ENCODE measurements at places on chromosomes 2 and 18.

- no peak for DNase-seq
- no peaks in the 10 kb centered on the region for H3K27me3 ChIP-seq
- H3K36me3 ChIP-seq = no peaks in the 10 kb centered on the region
Measured at GRCh38 chr2:142048581-142048980, 82.2 kb downstream of the LRP1B start.

DNA sequence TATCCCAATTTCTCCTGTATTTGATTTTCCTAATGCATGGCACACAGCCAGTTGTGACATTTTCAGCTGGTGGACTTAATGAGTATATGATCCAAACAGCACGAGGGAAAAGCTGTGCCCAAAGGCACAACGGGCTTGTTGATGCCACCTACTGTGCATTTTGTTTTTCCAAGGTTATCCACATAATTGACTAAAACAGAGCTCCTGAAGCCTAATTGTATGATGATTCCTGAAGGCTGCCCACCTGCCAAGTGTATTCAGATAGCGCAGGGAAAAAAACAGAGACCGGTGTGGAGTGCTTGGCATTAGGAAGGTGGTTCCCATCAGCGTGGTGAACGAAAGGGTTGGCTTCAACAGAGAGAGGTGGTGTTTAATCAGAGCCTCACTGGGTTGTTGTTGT, 14.9 kb downstream of the RBMS1 start:
- no peak overlapping the region for H3K27ac ChIP-seq
- no peak for DNase-seq
- no peaks in the 10 kb centered on the region for H3K4me1 ChIP-seq
- no peaks in the 10 kb centered on the region for H3K27me3 ChIP-seq
- no peaks in the 10 kb centered on the region for H3K36me3 ChIP-seq

DNA sequence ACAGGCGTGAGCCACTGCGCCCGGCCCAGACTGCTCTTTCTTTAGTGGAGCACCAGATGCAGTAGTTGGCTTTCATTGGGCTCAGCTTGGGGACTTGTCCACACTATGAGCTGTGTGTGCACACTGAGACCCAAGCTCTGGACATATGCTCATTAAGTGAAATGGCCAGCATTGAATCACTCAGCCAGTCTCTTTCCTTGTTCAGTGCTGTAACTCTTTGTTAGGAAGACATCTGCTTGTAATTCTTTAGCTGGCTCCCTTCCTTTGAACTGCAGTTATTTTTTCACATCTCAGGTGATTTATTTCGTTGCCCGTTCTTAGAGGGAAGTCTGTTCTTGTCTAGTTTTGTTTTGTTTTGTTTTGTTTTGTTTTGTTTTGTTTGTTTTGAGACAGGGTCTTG, 70.5 kb downstream of the CAB39 start:
- H3K4me1 ChIP-seq = 0 out of 2 replicates have a peak, but pooled peaks cover 5% of the 10 kb centered on the region
- H3K36me3 ChIP-seq = peaks cover 3% of the 10 kb centered on the region
- H3K27ac ChIP-seq = no peak overlapping the region
- no peak overlapping the region for H3K4me3 ChIP-seq

- no peak overlapping the region for H3K27ac ChIP-seq
- no peak overlapping the region for H3K4me3 ChIP-seq
- H3K27me3 ChIP-seq = no peaks in the 10 kb centered on the region
- DNase-seq = no peak
- H3K4me1 ChIP-seq = no peaks in the 10 kb centered on the region
- no peaks in the 10 kb centered on the region for H3K36me3 ChIP-seq
Measured at GRCh38 chr18:23723121-23723520, 33.9 kb downstream of the LAMA3 start.

DNA sequence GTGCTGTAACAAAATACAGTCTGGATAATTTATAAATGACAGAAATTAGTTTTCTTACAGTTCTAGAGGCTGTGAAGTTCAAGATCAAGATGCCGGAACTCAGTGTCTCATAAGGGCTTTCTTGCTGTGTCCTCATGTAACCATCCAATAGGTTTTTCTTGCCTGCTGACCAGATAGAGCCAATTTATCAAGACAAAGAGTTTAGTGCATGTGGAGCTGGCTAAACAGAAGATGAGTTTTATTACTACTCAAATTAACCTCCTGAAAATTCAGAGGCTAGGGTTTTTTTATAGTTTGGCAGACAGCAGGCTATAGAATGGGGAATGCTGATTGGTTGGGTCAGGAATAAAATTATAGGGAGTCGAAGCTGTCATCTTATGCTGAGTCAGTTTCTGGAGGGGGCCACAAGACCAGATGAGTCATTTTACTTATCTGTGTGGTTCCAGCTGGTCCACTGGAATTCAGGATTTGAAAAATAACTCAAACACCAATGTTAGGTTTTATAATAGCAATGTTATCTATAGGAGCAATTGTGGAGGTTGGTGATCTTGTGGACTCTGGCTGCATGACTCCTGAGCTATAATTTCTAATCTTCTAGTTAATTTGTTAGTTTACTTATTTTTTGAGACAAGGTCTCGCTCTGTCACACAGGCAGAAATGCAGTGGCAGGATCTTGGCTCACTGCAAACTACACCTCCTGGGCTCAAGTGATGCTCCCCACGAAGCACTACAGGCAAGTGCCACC, 3.2 kb upstream of the PDK1 start:
- H3K27me3 ChIP-seq = no peaks in the 10 kb centered on the region
- H3K36me3 ChIP-seq = no peaks in the 10 kb centered on the region
- no peak overlapping the region for H3K27ac ChIP-seq

DNA sequence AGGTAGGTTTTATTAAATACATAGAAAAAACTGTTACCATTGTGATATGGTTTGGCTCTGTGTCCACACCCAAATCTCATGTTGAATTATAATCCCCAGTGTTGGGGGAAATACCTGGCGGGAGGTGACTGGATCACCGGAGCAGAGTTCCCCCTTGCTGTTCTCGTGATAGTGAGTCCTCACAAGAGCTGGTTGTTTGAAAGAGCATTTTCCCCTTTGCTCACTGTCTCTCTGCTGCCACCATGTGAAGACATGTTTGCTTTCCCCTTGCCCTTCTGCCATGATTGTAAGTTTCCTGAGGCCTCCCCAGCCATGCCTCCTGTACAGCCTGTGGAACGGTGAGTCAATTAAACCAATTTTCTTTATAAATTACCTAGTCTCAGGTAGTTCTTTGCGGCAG, 352.7 kb upstream of the SLC39A10 start:
- no peak for DNase-seq
- no peak overlapping the region for H3K27ac ChIP-seq
- no peak overlapping the region for H3K4me3 ChIP-seq

GRCh38 chr2:240434728-240435456, 571 bp upstream of the GPC1 start:
- H3K27me3 ChIP-seq = peaks cover 20% of the 10 kb centered on the region
- peak overlapping the region; percentile 60 for H3K4me3 ChIP-seq
- DNase-seq = peak; percentile 88
- no peak overlapping the region for H3K27ac ChIP-seq

GRCh38 chr2:73177645-73178255, 24.6 kb upstream of the NOTO start:
- DNase-seq = no peak
- no peak overlapping the region for H3K27ac ChIP-seq
- peaks cover 10% of the 10 kb centered on the region for H3K4me1 ChIP-seq

DNA sequence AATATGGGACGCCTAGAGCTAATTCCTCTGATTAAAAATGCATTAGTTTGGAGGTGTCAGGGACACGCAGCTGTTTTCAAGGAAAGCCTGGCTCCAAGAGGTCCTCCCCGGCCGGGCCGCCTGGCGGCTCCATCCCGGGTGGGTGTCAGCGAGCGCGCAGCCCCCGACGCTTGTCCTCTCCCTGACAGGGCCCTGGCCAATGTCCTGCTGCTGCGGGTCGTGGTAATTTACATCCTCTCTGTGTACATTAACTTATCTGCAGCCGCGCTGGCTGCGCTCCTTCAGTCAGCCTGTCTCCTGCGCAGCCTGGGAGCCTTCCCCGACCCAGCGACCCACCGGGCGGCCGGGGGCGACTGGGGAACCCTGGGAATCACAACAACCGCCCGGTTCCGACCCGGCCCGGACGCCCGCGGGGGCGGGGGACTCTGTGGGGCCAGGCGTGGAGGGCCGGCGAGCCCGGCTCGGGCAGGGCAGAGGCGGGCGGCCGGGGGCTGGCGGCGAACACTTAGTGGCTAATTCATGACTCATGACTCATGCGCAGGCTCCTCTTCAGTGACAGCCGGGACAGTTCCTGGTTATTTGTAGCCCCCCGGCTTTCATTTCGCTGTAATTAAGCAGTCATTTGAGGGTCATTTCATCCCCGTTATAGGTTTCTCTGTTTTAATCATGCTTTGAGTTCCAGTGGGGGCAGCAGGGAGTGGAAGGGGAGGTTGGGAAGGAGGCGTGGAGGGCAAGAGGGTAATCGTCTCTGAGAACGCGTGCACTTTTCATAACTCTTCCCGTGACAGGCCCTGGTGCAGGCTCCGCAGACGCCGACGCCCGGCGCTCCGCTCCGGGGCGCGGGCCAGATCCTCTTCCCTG, 141.9 kb upstream of the CTAGE1 start:
- H3K4me1 ChIP-seq = no peaks in the 10 kb centered on the region
- no peak overlapping the region for H3K27ac ChIP-seq
- peak; percentile 22 for DNase-seq
- peak overlapping the region; percentile 50 for H3K4me3 ChIP-seq
- H3K36me3 ChIP-seq = no peaks in the 10 kb centered on the region

- H3K4me3 ChIP-seq = no peak overlapping the region
- no peak overlapping the region for H3K27ac ChIP-seq
- H3K27me3 ChIP-seq = no peaks in the 10 kb centered on the region
- no peak for DNase-seq
- H3K36me3 ChIP-seq = no peaks in the 10 kb centered on the region
Measured at GRCh38 chr2:28102455-28102874, 211.9 kb downstream of the BABAM2 start.

DNA sequence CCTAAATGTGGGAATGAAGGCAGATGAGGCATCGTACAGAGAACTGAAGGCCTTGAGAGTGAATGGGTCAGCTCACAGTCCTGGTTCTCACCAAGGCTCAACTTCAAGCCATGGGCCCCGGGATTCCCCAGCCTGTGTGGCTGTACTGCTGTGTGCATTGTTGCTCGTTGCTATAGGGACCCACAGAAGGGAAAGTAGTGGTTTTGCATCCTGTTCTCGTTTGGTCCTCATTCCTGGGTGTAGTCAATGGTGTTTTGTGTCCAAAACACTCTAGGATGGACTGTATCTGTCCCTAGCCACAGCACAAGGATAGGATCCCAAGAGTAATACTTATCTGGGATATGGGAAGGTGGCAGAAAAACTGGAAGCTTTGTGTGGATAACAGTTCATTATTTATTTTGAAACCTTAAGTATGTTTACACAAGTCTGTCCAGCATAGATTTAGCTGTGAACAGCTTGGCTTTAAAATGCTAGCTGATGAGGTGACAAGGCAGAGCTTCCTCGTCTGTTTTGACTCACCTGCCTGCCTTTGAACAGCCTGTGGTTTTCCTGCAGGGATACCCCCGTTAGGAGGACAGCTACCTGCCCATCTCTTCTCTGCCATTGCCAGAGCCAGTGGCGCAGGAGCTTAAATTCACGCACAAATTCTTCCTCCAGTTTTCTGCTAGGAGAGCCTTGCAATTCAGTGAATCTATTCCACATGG, 85.0 kb downstream of the WDSUB1 start:
- peaks cover 11% of the 10 kb centered on the region for H3K4me1 ChIP-seq
- H3K27me3 ChIP-seq = no peaks in the 10 kb centered on the region
- no peak overlapping the region for H3K4me3 ChIP-seq
- H3K36me3 ChIP-seq = no peaks in the 10 kb centered on the region

GRCh38 chr2:138475277-138475776, 26.2 kb upstream of the SPOPL start:
- DNase-seq = no peak
- H3K4me1 ChIP-seq = peaks cover 18% of the 10 kb centered on the region
- H3K4me3 ChIP-seq = no peak overlapping the region
- no peaks in the 10 kb centered on the region for H3K27me3 ChIP-seq
- H3K27ac ChIP-seq = no peak overlapping the region
- H3K36me3 ChIP-seq = no peaks in the 10 kb centered on the region

- no peak overlapping the region for H3K4me3 ChIP-seq
- no peaks in the 10 kb centered on the region for H3K4me1 ChIP-seq
- no peaks in the 10 kb centered on the region for H3K36me3 ChIP-seq
- H3K27me3 ChIP-seq = no peaks in the 10 kb centered on the region
- no peak overlapping the region for H3K27ac ChIP-seq
Measured at GRCh38 chr18:33812186-33812585, 234.2 kb downstream of the ASXL3 start.

DNA sequence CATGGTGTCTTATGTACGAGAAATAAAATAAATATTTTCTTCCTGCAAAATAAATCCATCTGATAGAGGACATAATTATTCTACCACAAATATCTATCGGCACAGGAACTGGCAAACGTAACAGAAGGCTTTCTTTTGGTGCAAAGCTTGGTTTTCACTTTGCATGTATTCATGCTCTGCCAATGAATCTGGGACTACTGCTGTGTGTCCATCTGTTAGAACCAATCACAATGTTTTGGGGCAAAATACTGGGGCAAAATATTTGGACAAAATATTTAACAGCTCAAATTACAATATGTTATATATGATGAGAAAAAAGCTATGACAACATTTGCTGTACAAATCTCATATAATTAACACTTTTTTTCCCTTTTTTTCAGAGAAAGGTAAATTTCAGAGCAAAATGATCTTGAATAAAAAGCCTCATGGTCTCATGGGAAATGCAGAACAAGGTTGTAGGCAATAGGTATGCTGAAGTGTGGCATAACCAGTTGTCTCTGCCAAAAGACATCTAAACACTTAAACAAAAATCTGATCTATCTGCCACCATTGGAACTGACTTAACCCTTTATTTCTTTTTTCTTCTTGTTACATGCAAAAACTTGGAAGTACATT, 923.2 kb downstream of the CPS1 start:
- no peaks in the 10 kb centered on the region for H3K27me3 ChIP-seq
- H3K4me3 ChIP-seq = no peak overlapping the region
- H3K36me3 ChIP-seq = no peaks in the 10 kb centered on the region
- no peak for DNase-seq
- H3K27ac ChIP-seq = no peak overlapping the region

DNA sequence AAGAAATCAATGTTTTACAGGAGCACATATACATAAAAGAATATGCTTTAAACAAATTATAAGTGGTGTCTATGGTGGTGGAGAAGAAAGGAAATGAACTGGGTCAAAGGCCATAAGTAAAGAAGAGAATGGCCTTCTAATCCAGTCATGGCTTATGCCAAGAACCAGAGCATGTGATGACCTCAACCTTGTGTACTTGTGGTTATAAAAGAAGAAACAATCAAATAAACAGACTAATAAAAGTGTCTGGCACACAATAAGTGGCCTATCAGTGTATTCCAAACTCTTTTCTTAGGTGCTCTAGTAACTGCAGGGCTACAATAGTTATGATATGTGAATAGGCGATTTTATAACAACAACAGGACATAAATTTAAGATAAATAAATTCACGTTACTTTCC, 2.6 kb downstream of the SERPINB11 start:
- no peak for DNase-seq
- no peaks in the 10 kb centered on the region for H3K27me3 ChIP-seq
- H3K27ac ChIP-seq = no peak overlapping the region
- H3K4me3 ChIP-seq = no peak overlapping the region

Measured in MM.1S (cell line).